ENCODE measurements at places on chromosomes 6 and 20. TPM values are rescaled to one million over a fixed set of nuclear protein-coding genes. Genes with fewer than 3 reads are reported as not detected.
A peak's percentile ranks its signal among the peaks of the same experiment; 100 is the strongest.

- DNase-seq, result no peak
These were observed 663.6 kb downstream of the PHF3 start for GRCh38 chr6:64299176-64299575.

GRCh38 chr20:45823949-45824835, 2.9 kb downstream of the TNNC2 start:
- peak; percentile 49 for DNase-seq

The ATRN gene
- polyA plus RNA-seq, result 22.6 TPM

- DNase-seq, result no peak
These were observed 19.9 kb downstream of the EZR start for GRCh38 chr6:158799051-158799792.

DNA sequence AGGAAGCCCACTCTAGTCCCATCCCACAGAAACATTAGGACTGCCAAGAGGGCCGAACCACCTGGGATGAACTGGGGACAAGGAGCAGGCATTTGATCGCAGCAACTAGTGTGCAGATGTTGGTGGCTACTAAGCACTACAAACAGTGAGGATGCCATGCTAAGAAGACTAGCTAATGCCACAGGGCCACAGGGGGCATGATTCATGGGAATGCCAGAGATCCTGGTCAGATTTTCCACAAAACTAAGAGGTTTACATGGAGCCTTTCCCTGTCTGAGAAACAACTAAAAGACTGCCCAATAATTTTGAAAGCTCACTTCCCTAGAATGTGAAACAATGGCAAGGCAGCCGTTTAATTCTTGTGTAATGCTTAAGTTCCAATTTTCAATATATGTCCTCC, 375.9 kb upstream of the PTCHD4 start:
- no peak for DNase-seq

- DNase-seq, result no peak
These were observed 192.0 kb downstream of the GRIK2 start for GRCh38 chr6:101585501-101585900.

DNA sequence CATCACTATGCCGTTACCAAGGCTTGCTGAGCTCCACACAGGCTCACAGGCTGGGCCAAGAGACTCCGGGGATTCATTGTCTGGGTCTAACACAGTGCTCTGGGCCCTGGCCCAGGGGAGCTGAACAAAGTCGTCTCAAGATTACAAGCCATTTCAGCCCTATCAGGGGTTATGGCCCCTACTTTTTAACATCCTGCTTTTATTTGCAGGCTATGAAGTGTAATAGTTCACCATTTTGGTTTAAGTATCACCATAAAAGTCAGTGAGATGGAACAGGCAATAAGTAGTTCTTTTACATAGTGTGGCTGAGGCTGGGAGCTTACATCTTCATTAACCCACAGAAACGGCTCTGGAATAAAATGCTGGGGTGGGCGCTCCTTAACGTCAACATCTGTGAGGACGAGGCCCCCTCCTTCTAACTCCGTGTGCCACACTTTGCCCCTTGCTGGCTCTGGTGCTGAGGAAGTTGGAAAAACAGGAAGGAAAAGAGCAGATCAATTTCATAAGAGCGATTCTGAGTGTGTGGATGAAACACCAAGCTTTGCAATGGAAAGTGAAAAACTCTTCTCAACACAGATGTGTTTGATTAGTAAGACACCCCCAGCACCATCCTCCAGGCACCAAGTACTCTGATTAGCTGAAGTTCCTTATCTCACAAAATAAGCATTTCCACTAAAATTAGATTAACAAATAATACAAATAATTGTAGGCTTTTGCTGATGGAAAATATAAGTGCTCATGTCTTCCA, 447.3 kb downstream of the MAFB start:
- no peak for DNase-seq

- no peak for DNase-seq
These were observed 174.1 kb downstream of the CARMIL1 start for GRCh38 chr6:25453288-25453687.

The PRSS16 gene
- polyA plus RNA-seq, result 3.7 TPM

The GLP1R gene
- not detected for polyA plus RNA-seq

- no peak for DNase-seq
These were observed 88.7 kb upstream of the FRMD1 start for GRCh38 chr6:168167431-168168315.

The TNXB gene
- 1.7 TPM for polyA plus RNA-seq

- DNase-seq, result no peak
These were observed 360.1 kb downstream of the PLCB1 start for GRCh38 chr20:8492173-8492572.

DNA sequence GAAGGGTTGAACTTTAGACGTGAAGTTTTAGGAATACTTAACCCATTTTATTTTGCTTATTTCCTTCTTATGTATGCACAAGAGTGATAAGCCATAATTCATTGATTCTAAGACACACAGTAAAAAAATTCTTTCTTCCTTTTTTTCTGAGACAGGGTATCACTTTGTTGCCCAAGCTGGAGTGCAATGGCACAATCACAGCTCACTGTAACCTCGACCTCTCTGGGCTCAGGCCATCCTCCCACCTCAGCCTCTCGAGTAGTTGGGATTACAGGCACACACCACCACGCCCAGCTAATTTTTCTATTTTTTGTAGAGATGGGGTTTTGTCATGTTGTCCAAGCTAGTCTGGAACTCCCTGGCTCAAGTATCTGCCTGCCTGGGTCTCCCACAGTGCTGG, 116.6 kb upstream of the RNF24 start:
- no peak for DNase-seq

DNA sequence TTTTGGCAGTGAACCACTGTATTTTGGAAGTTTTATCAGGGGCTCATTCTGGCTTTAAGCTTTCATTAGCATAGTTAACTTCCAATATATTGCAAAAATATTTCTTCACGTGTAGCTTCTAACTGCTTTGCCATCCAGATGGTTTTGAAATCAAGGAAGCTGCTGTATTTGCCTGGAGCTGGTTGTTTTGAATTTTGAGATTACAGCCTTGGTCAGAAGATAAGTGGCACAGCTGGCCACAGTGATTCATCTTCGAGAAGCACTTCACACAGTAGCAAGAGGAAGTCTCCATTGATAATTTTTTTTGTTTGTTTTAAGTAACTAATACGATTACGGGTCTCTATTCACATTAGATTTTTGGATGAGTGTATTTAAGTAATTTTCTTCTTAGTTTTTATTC, 3.8 kb downstream of the APCDD1L start:
- DNase-seq, result no peak
